NCI-H1436 treated with DMSO at 0.1 percent for 48 hours (cell line): ENCODE measurements at places on chromosomes 4 and X.

DNA sequence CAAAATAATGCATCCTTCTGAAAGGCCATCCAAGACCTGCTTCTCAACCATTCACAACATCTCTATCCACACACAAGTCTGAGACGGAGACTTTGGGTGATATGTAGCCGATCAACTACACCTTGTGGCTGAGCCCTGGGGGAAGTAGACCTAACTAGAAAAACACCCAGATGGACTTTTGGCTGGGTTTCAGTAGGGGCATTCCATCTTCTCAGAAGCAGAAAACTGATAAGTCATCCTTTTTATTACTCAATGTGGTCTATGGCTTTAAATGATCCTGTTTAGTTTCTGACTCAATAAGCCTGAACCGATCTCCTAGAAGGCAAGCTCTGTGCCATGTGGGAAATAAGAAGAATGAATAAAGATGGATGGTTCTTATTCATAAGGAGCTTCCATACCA, 82.5 kb upstream of the AFF2 start:
- no peak for DNase-seq

DNA sequence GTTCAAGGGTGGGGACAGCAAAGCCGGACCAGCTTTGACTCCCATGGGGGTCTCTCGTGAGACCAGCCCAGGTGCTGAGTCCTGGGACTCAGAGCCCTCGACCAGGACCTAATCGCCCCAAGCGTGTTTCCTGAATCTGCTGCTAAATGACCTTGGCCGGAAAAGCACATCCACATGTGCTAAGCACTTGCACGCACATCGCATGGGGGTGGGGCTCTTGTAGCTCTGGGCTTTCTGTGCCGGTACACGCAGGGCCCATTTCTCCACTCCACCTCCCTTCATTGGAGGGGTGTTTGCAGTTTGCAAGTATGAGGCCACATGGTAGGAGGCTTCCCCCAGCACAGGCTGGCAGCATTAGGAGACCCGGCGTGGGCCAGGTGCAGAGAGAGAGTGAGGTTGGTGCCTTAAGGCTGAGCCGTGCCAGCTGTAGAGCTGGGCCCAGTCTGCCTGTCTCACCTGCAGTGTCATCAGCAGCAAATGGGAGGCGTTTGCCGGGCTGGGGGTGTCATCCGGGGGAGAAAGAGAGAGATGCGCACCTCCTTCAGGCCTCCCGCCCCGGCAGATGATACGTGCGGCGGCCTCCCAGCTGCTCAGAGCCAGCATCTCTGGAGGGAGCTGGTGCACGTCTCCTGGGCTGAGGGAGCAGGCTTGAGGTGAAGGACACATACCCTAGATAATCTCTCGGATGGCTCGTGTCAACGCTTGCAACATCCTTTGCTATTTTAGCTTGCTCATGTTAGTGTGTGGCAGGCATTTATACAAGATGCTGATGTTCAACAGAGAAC, 45.2 kb upstream of the CLCN4 start:
- no peak for DNase-seq

DNA sequence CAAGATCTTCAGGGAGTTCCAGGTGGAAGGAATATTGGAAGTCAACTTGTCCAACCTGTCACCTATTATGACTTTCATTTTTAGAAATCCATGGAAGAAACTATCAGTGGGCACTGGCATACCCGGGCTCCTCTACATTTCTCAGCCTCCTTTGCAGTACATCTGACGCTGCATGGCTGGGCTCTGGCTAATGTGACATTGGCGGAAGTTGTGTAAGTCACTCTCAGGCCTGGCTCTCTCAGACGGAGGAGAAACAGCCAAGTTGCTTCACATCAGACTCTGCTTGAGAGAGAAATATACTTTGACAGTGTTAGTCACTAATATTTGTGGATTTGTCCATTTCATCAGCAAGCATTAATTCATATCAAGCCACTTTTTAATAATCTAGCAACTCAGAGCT, 4.5 kb downstream of the DCHS2 start:
- DNase-seq, result no peak

GRCh38 chr4:20490734-20491133, 209.5 kb upstream of the PACRGL start:
- no peak for DNase-seq
